ENCODE measurements at places on chromosomes 6 and 20. TPM values are rescaled to one million over a fixed set of nuclear protein-coding genes. Genes with fewer than 3 reads are reported as not detected.
A peak's percentile ranks its signal among the peaks of the same experiment; 100 is the strongest.

GRCh38 chr6:122845916-122846612 lies 57.0 kb downstream of the SMPDL3A start:
- peak; percentile 21 for DNase-seq

DNA sequence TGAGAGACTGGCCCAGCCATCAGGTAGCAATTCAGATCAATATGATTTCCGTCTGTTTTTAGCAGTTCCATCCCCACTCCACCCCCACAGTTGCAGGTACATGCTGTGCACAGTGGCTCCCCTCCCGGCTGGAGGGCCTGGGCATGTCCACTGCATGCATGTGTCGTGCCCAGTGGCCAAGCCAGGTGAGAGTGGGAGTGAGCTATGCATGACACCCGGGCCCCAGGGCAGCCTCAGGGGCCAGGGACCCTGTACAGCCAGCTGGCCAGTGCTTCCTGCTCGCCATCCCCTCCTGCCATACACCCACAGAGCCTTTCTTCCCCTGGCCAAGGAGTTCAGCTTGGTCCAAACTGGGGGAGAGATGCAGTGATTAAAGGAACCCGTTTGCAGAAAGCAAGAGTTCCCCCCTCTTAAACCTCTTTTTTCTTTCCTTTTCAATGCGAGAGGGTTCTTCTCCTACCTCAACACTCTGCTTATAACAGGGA lies 135.3 kb downstream of the THBS2 start:
- no peak for DNase-seq

- peak; percentile 56 for DNase-seq
Measured at GRCh38 chr6:90537027-90537426, 49.8 kb downstream of the MAP3K7 start.

DNA sequence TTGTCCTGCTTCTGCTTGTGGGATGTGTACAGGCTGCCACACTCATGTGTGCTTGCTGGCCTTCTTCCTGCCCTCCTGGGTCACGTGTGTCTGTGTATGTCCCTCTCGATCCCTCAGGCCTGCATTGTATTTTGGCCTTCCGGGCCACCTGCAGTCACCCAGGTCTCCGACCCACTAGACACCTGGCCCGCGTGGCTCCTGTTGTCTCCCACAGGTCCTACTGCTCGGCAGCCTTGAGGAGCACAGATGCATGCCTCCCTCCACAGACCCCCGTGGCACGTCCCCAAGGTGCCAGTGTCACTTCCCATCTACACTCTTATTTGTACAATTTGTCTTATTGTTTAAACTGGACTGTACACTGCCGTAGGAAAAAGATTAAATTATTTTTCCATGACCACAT lies 43.1 kb downstream of the FOXC1 start:
- no peak for DNase-seq

DNA sequence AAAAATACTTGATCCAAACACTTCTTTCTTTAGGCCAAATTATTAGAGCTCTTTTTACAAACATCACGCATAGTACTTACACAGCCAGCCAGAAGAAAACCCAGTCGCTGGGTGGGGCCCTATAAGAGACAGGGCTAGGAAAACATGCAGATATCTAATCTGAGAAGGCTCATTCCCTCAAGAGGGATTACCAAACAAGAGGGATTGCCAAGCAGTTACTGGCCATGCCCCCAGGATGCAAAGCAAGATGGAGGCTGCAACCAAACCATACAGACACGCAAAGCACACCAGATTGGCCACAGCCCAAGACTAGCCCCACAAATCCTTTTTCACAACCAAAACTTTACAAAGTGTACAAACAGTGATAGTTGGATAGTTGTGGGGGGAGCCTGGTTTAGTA lies 1235.4 kb upstream of the GJE1 start:
- DNase-seq, result no peak

GRCh38 chr6:64415926-64416325 lies 780.3 kb downstream of the PHF3 start:
- DNase-seq, result no peak

DNA sequence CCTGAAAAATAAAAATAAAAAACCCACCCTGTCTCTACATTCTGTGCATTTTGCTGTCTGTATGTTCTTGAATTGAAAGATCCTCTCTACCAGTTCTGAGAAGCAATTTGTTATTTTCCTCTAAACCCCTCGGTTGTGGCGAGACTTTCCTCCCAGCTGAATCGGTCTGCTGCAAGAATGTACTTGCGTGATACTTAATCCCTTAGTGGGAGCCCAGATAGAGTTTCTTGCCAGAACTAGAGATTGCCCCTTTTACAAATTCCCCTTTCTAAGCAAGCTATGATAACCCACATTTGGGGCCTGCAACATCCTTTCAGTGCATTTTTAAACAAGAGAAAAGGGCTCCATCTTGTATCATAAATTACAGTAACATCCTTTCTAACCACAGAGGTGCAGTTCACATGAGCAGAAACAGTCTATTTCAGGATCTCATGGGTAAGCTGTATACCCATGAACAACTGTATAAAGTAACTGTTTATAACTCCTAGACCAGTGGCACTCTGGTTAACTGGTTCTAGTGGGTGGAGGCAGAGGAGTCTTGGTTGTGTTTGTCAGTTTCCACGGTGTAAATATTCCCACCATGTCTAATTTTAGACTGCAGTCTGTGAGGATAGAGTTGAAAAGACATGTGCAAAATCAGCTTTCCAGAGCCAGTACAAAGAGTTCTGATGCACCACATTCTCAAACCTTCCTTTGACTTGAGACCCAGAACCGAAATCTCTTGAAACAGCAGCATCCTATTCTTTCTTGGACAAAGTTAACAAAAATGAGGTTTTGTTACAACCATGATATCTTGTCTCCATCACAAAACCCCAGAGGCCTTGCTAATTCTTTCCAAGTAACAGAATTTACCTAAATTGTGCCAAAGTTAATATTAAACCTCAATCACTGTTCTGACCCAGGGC lies 113.1 kb upstream of the ZNF217 start:
- DNase-seq, result peak; percentile 45

DNA sequence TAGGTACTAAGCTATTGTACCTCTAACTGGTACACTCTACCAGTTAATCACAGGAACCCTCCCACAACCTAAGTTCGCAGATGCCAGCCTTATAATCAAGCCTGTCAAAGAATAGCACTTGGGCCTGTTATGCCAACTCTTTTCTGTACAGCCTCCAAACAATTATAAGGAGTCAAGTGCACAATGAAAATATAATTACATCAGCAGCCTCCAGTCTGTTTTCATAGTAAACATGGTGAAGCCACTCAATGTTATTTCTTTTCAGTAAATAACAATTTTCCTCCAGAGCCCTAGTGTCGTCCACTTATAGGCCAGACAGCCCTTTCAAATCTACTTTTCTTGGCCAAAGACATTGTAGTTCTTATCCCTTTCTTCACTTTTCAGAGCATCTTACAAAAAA lies 82.7 kb upstream of the CARMIL1 start:
- DNase-seq, result no peak

Gene ABHD16B
- not detected for total RNA-seq

Gene POU5F1
- 6.3 TPM for total RNA-seq

Gene THBD
- total RNA-seq, result 14.2 TPM

Gene MYB
- not detected for total RNA-seq
